ENCODE measurements at places on chromosomes 3 and 15.

- no peak for DNase-seq
Measured at GRCh38 chr3:39980058-39980457, 170.6 kb downstream of the MYRIP start.

- peak; percentile 42 for DNase-seq
Measured at GRCh38 chr3:170037463-170038433, at the start of gene GPR160. GPR160 (plus strand) TSS chr3:170037995; CDS start chr3:170083973, 45,978 bp downstream.

- no peak for DNase-seq
Measured at GRCh38 chr15:80396096-80396495, 8.1 kb upstream of the ARNT2 start.

DNA sequence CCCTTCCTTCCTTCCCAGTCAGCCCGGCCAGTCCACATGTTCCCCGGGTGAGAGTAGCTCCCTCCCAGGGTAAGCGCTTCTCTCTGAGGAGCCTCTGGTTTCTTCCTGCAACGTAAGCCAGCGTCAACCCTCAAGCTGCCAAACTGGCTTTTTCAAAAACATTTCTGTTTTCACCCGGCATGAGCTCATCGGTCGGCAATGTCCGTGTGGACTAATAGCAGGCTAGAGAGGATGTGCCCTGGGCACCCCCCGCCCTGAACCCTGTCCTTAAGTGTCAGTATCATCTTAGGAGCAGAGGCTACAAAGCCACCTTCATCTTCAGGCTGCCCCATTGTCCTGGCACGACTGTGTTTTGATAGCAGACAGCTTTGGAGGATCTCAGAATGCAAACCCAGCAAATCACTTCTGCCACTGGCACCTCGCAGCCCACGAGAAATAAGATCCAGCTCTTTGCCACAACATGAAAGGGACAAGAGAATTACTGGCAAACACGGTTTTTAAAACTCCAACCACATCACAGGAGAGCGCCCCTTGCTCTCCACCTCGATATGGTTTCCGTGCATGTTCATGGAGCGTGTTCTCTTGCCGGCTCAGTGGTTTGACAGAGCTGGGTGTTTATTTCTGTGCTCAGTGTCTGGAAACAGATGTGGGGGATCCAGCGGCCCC, 9.9 kb downstream of the ALDH1A3 start:
- DNase-seq = peak; percentile 86

DNA sequence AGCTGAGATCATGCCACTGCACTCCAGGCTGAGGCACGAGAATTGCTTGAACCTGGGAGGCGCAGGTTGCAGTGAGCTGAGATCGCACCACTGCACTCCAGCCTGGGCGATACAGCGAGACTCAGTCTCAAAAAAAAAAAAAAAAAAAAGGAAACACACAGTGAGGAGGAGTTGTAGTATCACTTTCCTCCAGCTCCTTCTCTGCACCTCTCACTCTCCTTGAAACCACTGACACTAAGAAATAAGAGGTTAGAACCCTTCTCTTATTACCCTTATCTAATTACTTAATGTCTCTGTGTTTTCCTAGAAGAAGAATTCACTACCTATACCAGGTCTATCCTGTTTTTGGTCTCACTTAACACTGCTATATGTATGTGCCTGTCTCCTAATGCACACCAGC, 31.7 kb downstream of the RAB27A start:
- DNase-seq = no peak

- peak; percentile 41 for DNase-seq
Measured at GRCh38 chr3:43378066-43378935, 92.0 kb downstream of the SNRK start.

- DNase-seq = peak; percentile 44
Measured at GRCh38 chr3:149765762-149766334, 13.6 kb upstream of the COMMD2 start.

DNA sequence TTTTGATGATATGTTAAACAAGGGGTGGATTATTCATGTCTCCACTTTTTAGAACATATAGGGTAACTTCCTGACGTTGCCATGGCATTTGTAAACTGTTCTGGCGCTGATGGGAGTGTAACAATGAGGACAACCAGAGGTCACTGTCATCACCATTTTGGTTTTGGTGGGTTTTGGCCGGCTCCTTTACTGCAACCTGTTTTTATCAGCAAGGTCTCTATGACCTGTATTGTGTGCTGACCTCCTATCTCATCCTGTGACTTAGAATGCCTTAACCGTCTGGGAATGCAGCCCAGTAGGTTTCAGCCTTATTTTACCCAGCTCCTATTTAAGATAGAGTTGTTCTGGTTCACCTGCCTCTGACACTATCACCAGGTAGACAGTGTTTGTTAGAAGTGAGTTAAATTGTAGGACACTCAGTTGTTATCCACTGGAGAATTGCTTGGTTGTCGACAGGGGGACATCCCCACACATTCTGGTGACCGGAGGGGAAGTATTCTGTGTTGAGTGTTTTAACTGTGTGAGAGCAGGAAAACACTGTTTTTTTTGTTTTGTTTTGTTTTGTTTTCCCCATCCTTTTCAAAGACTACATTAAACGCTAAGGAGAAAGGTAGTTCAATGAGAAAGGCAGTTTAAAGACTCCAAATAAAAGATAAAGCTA, 36.9 kb upstream of the SKIL start:
- DNase-seq = no peak
